ENCODE measurements at places on chromosomes 4 and X.
A peak's percentile ranks its signal among the peaks of the same experiment; 100 is the strongest.

- DNase-seq: no peak
Measured at GRCh38 chr4:110058677-110059076, 139.7 kb downstream of the ELOVL6 start.

DNA sequence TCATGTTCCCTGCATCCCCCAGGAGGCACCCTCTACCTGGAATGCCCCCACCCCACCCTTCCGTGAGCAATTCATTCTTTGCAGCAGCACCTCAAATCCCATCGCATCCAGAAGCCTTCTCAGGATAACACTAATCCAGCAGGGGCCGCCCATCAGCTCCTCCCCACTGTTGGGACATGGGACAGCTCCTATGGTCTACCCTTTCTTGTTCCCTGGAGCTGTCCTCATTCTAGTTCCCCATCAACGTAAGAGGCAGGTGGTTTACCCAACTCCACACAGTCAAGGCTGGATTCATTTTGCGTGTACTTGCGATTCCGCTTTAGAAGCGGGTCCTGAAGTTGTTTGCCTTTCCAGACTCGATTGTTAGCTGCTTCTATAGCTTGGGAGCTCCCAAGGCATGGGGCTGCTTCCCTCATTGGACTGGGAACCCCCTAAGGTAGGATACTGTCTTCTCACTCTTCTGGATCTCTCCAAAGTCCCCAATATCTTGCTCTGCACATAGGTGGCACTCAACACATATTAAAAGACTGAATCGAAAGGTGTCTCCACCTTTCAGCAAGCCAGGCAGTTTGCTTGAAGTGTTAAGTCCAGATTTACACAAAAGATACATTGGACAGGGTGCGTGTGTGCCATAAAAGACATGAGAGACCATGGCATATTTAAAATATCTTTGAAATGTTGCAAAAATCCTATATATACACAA, 942 bp upstream of the APLN start:
- DNase-seq: peak; percentile 34

DNA sequence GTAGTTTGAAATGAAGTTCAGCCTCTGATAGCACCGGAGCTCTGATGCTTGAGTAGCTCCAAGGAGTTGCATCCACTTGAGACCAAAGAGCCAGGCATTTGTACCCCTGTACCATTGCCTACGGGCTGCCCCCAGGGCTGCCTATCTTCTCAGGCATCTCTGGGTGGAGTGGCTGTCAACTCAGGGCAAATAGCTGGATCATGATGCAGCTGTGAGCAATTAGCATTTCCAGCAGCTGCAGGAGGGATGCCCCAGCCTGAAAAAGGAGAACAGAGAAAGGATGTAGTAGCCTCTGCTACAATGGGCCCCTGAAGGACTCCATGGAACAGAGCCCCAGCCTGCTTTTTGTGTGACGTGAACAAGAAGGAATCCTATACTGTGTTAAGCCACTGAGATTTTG, 492.6 kb downstream of the BCOR start:
- no peak for DNase-seq

- no peak for DNase-seq
Measured at GRCh38 chr4:105246712-105247111, 100.0 kb downstream of the TET2 start.

GRCh38 chrX:65971151-65971550, 68.7 kb downstream of the VSIG4 start:
- no peak for DNase-seq

DNA sequence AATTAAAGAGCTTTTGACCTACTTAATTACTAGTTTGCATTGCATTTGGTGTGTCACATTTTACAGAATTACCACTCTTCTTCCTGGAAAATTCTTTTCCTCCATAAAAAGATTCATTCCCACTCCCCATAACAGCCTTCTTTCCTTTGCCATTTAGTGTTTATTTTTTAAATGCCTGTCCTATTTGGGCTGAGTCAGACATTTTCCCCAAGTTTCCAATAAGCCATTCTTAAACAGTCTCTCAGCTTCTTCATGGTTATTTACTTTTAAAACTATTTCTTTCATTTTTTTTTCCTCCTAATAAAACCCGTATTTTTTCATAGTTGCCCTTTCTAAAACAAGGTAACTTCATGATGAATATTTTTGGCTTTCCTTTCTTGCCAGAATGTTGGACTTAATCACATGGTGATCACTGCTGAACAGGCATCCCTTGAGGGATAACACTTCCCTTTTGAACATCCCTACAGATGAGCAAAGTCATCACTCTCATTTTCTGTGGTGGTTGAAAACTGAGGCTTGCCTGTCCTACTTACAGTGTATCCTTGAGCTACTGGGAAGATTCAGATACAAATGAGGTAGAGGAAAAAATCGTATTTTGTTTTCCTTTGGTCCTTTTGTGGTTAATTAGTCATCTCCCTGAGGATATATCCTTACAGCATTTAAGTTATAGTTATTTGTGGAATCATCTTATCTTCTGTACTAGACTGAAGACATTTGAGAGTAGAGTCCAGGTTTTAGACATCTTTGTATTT, 520.5 kb upstream of the NR3C2 start:
- DNase-seq: no peak

GRCh38 chr4:150769248-150769647, 187.3 kb downstream of the MAB21L2 start:
- no peak for DNase-seq

GRCh38 chr4:123379392-123379791, 17.2 kb upstream of the SPRY1 start:
- no peak for DNase-seq

DNA sequence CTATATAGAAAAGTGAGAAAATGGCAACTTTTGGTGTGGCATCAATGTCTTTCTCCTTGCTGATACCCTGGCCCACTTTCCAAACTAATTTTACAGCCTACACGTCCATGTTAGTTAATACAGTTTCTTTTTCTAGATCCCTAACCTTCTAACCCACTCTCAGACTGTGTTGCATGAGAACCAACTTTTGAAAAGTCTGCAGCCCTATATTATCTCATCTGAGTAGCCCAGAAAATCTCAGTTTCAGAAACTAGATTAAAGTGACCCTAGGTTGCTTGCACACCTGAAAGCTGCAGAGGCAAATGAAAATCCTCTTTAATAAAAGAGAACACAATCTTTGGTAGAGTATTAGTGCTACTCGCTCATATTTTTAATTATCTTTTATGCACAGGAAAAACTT, 371.6 kb upstream of the EMCN start:
- DNase-seq: no peak

DNA sequence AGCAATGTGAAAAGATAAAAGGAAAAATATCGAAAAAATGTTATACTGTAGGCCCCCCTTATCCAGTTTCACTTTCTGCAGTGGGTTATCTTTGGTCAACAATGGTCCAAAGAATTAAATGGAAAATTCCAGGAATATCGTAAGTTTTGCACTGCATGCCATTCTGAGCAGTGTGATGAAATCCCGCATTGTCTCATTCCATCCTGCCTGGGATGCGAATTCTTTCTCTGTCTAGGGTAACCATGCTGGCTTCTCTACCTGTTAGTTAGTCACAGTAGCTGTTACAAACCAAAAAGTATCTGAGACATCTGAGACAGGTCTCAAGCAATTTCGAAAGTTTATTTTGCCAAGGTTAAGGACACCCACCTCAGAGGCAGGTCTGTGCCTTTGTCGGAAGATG, 170.3 kb downstream of the COX18 start:
- no peak for DNase-seq

GRCh38 chr4:177718514-177718913, 276.3 kb upstream of the AGA start:
- DNase-seq: no peak

DNA sequence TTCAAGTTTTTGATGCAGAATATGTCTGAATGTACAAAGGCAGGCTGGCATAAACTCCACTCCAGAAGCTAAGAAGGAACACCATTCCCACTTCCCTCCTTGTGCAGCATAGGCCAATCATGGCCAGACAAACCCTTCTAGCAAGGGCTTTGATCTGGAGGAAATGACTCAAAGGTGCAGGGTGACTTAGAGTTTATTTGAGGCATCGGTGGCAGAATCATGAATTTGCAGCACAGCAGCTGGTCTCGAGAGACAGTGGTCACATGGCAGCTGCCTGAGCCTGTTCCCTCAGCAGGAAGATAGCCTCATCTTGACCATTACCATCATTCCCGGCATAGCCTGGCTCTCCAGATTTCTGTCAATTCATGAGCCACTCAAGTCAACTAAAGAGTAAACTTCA, 154.5 kb downstream of the ATP10D start:
- no peak for DNase-seq

DNA sequence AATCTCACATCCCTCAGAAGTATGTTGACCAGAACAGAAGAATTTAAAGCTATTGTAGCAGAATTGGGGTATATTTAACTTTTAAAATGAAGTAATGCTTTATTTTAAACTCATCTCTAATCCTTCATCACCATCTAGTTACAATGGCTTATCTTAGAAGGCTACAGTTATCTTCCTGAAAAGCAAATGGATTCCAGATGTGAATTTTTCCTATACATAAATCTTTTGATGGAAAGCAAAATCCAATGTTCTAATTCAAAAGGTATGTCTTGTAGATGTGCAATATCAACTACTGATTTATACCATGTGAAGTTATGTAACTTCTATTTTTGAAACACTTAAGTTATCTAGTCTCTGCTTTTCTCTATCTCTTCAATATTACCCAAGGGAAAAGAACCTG, 47.6 kb downstream of the CCNG2 start:
- no peak for DNase-seq

DNA sequence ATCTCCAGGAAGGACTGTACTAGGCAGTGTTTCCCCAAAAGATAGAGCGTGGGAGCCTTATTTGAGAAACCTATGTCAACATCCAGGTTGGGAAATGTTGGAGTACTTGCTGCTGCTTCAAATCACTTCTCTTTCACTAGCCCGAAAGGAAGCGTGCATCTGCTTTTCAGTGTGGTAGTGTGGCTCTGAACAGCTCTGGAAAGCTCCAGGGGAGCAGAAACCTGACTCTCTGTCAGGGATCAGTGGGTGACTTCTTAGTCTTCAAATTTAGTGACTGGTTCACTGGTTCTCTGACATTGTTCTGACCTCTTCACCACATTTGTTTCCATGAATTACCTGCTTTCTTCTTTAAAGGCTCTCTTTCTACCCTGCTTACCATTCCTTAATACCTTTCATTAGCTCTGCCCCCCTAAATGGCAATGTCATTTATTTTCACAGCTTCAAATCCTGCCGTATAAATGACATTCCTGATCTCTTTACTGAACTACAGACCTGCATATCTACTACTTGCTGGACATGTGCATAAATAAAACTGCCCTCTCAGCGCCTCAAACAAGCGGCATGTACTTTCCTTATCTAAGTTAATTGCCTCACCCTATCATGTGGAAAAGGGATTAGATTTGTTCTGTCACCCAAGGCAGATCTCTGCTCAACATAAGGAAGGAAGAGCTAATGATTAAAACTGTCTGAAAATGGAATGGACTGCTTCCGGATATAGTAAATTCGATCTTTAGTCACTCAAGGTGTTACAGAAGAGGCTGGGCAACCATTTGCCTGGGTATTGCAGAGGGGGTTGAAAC, 37.0 kb downstream of the DLG3 start:
- DNase-seq: no peak

- no peak for DNase-seq
Measured at GRCh38 chr4:140135529-140136088, 18.4 kb downstream of the MAML3 start.

DNA sequence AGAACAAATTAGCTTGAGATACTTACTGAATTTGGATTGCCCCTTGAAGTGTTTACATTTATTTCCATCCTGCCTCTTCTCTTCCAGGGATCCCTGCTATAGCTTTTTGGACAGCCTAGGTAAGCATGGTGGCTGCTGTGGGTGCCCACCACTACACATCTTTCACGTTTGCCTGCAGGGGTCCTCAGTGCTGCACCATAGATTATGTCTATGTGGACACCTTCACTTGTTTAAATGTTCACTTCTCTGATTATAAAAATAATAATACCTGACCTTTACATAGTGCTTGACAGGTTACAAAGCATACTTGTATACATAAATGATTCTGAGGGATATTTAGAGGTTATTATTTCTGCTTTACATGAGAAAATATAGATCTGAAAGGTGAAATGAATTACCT, 67.9 kb upstream of the SLC4A4 start:
- DNase-seq: no peak

DNA sequence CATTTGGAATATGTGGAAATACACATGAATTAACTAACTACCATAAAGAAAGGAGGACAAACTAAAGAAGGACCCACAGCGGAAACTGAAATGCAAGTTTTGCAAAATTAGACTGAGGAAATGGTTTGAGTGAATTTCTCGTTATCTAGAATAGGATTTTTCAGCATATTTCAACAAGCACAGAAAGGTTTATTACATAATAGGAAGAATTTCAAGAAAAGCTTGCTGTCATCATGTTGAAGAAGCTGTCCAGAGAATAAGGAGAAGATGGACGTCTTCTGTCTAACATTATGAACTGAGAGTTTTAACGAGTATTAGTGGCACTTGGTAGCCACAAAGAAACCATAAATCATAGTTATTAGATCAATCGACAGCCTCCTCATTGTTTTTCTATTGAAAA, 45.0 kb downstream of the TEC start:
- no peak for DNase-seq

DNA sequence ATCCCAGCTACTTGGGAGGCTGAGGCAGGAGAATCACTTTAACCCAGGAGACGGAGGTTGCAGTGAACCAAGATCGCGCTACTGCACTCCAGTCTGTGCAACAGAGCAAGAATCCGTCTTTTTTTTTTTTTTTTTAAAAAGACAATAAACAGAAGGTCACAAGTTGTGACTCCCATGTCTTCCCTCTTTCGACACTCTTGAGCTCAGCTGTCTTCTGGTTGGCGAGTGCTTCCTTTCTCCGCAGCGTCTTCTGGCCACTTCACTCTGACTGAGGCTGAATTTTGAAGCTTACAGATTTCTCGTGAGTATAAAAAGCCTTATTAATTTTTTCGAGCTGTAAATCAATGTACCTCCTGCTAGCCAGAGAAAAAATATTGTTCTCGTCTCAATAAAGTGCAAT, 124.9 kb downstream of the STOX2 start:
- no peak for DNase-seq

GRCh38 chrX:44343412-44344141, at the start of gene EFHC2:
TSS of gene EFHC2 (minus strand) at chrX:44343672. CDS start at chrX:44343588, 84 bp downstream.
- no peak for DNase-seq

DNA sequence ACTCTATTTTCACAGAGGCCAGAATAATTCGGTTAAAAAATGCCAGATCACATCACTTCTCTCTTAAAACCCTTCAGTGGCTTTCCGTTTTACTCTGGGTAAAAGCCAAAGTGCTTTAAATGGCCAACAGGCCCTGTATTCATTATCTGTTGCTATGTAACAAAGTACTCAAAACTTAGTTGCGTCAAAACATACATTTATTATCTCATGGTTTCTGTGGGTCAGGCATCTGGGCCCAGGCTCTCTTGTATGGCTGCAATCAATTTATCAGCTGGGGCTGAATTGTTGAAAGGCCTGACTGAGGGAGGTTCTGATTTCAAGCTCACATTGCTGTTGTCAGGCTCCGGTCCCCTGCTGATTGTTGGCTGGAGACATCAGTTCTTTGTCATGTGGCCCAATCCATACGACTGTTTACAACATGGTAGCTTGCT, 72.7 kb upstream of the H2AZ1 start:
- DNase-seq: no peak

- no peak for DNase-seq
Measured at GRCh38 chrX:111098874-111099273, 2.9 kb downstream of the PAK3 start.

GRCh38 chr4:176052744-176053143, 12.9 kb upstream of the WDR17 start:
- no peak for DNase-seq
